ENCODE measurements at places on chromosomes 2 and 18.

GRCh38 chr18:56034949-56035348, 447.0 kb upstream of the TCF4 start:
- DNase-seq = no peak

DNA sequence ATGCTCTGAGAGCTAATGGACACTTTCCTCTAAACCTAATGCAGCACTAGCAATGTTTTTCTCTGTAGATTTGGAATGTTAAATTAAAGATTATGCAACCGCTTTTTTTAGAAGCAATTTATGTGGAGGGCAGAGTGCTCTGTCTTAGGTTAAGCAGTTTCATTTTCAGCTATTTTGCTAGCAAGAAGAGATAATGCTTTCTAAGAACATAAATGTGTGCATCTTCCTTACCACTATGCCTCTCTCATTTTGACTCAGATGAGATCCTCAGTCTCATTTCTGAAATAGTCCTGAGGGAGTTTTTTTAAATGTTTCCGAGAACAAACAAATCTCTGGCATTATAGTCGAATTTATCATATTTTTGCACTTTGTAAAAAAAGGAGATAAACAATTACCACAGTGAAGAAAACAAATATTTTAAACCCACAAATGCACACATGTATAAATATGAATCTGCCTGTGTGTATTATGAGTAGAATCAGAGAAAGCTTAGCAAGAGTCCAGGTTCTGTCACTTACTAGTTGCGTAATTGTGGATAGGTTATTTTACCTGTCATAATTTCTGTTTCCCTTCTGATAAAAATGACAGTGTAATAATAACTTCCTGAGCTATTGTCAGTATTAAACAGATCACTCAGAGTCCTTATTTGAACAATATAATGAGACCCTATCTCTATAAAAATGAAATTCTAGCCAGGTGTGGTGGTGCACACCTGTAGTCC, 207.7 kb upstream of the CRIM1 start:
- DNase-seq = no peak

DNA sequence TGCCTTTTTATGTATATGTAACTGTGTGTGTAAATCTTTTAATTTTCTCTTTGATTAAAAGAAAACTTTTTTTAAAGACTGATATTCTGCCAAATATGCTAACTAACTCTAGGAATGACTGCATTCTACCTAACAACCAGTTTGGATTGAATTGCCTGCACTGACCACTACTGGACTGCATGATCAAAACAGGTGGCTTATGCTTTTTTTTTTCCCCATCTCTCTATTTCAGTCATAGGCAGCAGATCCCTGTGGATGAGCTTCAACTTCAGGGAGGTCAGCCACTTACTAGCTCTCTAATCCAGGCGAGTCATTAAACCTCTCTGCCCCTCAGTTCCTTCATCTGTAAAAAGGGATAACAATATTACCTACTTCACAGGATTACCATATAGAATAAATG, 138.6 kb upstream of the SERTAD2 start:
- DNase-seq = no peak

DNA sequence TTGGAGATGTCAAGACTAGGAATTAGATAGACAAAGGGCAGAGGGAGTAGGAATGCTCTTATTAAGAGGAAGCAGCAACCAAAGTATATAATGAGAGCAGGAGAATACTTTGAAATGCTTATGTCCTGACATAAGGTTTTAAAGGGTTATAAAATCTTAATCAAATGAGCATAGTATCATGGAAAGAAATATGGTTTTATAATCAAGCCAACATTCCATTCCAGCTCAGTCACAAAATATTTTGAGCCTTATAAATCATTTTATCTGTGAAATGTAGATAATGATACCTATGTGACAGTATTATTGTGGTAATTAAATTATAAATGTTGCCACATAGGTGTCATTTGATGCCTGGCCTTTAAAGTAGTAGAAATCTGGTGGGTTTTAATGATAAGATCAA, 17.6 kb downstream of the VSNL1 start:
- no peak for DNase-seq

DNA sequence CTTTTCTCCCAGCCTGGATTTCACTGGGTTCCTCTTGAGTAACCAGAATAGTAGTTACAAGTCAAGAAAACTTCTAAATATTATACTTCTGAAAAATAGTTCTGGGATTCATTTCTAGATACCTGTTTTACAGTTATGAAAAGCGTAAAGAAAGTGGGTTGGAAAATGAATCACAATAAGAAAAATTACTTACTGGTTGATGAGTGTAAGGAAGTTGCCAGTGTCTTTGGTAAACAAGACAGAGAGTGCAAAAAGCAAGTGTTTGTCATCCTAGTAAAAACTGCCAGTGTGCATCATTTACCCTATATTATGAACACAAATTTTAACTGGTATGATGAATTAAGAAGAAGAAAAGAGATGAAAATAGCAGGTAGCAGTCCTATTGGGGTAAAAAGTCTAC, 88.9 kb downstream of the R3HDM1 start:
- DNase-seq = no peak

DNA sequence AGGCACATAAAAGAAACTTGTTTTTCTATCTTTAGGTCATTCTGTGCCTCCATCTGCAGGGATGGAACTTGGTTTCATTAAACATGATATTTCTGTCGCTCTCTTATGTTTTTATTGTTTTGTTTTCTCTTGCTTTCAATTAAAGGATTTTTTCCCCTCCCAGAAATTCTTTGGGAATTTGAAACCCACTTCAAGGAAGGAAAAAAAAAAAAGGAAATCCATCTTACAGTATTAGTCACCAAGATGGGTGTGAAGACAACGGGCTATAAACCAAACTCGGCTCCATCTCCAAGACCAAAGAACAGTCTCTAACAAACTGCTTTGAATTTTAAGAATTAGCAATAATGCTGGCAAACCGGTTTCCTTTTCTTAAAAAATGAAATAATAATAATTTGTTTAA, 244.1 kb downstream of the BCL11A start:
- DNase-seq = no peak

All from stimulated activated CD4-positive, alpha-beta T cell treated with anti-CD3 and anti-CD28 coated beads, Interleukin-4, amount 100 ng/mL, for 1 hour (primary cell).